ENCODE measurements at places on chromosomes 12 and 14. TPM values are rescaled to one million over a fixed set of nuclear protein-coding genes. Genes with fewer than 3 reads are reported as not detected.

Gene SLC8A3
- not detected for total RNA-seq

Gene INHBE
- 0.18 TPM for total RNA-seq

Gene GPRC5A
- total RNA-seq = 181 TPM

Gene NEUROD4
- not detected for total RNA-seq

Gene SYNE3
- total RNA-seq = 17.4 TPM

DNA sequence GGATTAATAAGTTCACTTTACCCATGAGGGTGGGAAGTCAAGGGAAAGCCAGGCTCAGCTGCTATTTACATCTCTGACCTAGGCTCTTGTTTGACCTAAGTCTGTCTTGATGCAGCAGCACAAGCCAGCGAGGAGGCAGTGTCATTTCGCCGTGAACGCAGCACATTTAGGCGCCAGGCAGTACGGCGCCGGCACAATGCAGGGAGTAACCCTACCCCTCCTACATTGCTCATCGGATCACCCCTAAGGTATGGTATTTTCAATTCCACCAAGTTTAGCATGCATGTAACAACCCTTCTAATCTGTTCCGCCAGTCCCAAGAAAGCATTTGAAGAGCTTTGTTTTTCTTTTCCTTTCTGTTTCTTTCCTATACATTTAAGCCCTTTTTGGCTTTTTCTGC is 81.2 kb downstream of the PCNX1 start:
- no peak overlapping the region for H3K27ac ChIP-seq
- no peak overlapping the region for H3K4me3 ChIP-seq
- H3K36me3 ChIP-seq = no peaks in the 10 kb centered on the region
- H3K27me3 ChIP-seq = no peaks in the 10 kb centered on the region
- H3K4me1 ChIP-seq = peaks cover 8% of the 10 kb centered on the region

DNA sequence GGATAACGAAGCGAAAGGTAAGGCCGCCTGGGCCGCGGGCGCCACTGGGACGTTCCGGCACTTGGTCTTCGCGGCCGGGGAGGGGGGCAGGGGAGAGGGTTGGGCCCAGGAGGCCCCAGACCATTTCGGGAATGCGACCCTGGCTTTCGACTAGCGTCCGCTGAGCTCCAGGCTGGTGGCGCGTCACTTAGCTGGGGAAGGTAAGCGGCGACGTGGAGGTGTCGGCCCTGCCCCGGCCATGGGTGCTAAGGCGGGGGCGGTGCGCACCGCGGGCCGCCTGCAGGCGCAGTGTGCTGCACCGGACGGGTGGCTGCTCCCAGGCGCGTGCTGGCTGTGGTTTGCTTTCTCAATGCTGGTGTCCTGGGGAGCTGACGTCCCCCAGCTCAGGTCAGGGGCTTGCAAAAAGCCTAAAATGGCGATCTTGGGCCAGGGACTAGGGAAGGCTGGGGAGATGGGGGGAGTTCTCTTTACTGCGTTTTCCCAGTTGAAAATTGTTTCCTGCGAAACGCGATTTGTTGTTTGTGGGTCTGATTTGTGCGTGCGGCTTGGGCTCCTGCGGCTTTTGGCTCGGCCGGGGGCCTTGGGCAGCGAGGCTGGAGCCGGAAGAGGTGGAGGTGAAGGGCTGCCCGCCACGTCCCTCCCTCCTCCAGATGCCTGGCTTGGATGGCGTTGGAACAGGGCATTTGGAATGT is 1.2 kb downstream of the HOXC10 start:
- H3K4me3 ChIP-seq = peak overlapping the region; percentile 74
- peaks cover 57% of the 10 kb centered on the region for H3K27me3 ChIP-seq
- no peak for DNase-seq
- H3K36me3 ChIP-seq = no peaks in the 10 kb centered on the region
- H3K4me1 ChIP-seq = peaks cover 16% of the 10 kb centered on the region

DNA sequence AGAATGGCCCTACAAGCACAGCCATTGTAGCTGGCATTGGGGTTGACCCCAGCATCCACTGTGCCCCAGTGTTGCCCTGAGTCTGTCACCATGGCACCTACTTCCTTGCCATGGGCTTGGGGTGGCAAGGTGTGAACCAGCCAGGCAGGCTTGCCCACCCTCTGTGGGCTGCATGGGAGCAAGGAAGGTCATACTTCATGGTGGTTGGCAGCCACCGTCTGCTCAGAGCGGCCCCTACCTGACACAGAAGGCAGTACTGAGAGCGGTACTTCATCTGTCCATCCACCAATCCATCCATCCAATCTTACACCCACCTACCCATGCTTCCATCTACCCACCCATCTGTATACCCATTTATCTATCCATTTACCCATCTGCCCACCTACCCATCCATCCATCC is 160.1 kb downstream of the KIF26A start:
- peaks cover 2% of the 10 kb centered on the region for H3K27me3 ChIP-seq
- no peaks in the 10 kb centered on the region for H3K4me1 ChIP-seq
- H3K4me3 ChIP-seq = no peak overlapping the region
- no peak overlapping the region for H3K27ac ChIP-seq

DNA sequence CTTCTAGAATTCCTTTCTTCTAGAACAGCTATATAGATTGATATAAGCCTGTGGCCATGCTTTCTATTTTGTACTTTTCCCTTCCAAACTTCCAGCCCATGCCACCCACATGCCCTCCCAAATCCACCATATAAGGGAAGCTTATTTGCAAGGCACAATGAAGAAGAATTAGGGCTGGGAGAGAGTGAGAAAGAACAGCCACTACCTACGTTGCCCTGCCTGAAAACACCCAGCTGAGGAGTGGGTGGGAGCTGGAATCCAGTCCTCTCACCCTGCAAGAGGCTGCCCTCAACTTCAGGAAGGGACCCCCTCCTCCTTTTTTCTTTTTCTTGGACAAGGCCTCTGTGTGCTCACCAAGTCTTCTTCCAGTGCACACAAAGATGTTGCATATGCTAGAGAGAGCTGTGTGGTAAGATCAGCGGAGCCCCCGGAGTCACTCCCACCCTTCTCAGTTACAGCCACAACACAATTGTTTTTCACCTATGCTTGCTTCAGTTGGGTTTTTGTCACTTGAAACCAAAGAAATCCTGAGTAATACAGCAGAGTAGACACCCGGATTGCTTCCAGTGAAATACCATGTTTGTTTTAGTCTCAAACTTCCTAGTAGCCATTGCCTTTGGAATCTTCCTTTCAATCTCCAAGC is 38.8 kb downstream of the CDKL1 start:
- no peak overlapping the region for H3K27ac ChIP-seq
- H3K36me3 ChIP-seq = peaks cover 15% of the 10 kb centered on the region
- no peaks in the 10 kb centered on the region for H3K27me3 ChIP-seq
- no peak for DNase-seq
- H3K4me1 ChIP-seq = peaks cover 7% of the 10 kb centered on the region
- no peak overlapping the region for H3K4me3 ChIP-seq

DNA sequence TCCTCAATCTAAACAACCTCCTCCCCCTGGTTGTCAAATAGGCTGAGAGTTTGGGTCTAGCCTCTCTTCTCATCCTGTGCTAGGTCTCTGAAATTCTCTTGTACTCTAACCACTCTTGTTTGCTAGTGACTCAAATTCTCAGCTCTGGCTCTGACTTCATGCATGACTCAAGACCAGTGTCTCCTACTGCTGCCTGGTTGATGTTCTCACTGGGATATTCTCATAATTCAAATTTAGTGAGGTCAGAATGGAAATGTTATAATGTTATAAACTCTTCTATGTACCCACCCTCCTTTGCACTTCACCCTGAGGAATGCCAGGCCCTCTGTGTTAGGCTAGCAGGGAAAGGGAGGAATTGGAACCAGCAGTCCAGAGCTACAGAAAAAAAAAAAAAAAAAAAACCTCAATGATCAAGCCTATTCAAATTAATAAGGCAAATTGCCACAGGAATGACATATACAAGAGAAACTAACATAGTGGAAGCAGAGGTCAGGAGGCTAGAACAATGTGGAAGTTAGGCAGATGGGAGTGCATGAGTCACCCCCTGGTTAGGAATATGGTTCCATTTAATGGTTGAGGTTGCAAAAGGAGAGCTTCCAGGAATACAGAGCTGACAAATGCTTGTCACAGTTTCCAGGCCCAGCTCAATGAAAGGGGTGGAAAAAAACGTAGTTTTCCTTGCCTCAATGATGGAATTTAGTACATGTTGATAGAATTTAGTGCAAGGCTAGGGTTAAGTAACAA is 459.5 kb downstream of the RMST start:
- H3K27ac ChIP-seq = no peak overlapping the region
- no peak overlapping the region for H3K4me3 ChIP-seq
- DNase-seq = no peak
- H3K27me3 ChIP-seq = no peaks in the 10 kb centered on the region

GRCh38 chr14:99234961-99235571 is 36.9 kb downstream of the BCL11B start:
- H3K27me3 ChIP-seq = no peaks in the 10 kb centered on the region
- peaks cover 13% of the 10 kb centered on the region for H3K36me3 ChIP-seq
- no peaks in the 10 kb centered on the region for H3K4me1 ChIP-seq
- no peak overlapping the region for H3K4me3 ChIP-seq
- H3K27ac ChIP-seq = no peak overlapping the region
- no peak for DNase-seq

DNA sequence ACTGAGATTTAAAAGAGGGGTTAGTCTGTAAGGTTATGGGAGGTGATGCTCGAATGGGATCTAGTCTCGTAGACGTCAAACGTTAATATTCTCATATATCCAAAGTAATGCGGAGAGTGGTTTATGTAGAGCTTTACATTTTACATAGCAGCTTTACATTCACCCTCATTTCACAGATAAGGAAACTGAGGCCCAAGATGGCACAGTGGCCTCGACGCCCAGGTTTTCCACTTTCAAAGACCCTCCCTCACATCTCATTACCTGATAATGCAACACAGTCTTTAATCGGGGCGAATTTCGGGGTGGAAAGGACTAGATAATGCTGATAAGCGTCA is 450 bp upstream of the TDG start:
- H3K36me3 ChIP-seq = peaks cover 27% of the 10 kb centered on the region
- H3K27ac ChIP-seq = peak overlapping the region; percentile 97
- no peak for DNase-seq
- peaks cover 2% of the 10 kb centered on the region for H3K27me3 ChIP-seq

DNA sequence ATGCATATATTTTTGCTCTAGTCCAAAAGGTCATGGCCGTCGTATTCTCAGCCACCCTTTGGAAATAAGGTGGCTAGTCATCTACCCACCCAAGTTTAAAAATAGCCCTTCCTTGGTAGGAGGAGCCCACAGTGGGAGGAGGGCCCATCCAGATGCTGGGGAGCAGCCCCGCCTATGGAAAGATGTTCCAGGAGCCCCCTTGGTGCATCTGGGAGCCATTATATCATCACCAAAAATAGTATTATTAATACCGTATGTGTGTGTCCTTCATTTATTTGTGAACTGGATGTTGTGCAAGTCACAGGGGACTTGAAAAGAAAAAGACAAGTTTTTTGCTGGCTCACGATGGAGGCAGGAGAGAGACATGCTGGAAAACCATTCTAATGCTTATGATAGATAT is 34.0 kb downstream of the EMP1 start:
- no peak for DNase-seq
- no peak overlapping the region for H3K4me3 ChIP-seq
- no peak overlapping the region for H3K27ac ChIP-seq
- peaks cover 44% of the 10 kb centered on the region for H3K4me1 ChIP-seq
- no peaks in the 10 kb centered on the region for H3K27me3 ChIP-seq

- H3K4me1 ChIP-seq = peaks cover 75% of the 10 kb centered on the region
- no peaks in the 10 kb centered on the region for H3K27me3 ChIP-seq
- peak overlapping the region; percentile 78 for H3K4me3 ChIP-seq
- H3K36me3 ChIP-seq = no peaks in the 10 kb centered on the region
- peak overlapping the region; percentile 99 for H3K27ac ChIP-seq
- peak; percentile 76 for DNase-seq
Observed at GRCh38 chr14:76918256-76918781, 92.1 kb downstream of the LRRC74A start.

DNA sequence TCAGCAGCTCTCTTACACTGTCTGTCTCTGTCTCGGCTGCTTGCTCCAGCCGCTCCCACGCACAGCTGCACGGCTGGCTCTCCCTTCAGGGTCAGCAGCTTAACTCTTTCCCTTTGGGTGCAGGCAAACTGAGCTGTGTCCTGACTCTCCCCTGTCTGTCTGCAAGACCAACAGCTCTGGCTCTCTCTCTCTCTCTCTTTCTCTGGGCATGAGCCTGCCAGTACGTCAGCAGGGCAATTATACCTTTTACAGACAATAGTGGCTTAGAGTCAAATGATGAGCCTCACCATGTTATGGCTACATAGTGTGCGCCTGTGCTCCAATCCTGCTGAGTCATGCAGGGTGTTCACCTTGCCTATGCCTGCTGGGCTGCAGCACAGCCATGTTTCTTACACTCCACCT is 120.5 kb upstream of the DDHD1 start:
- H3K27me3 ChIP-seq = peaks cover 2% of the 10 kb centered on the region
- no peak for DNase-seq
- H3K27ac ChIP-seq = no peak overlapping the region
- H3K36me3 ChIP-seq = no peaks in the 10 kb centered on the region
- peaks cover under 1% of the 10 kb centered on the region for H3K4me1 ChIP-seq

GRCh38 chr12:76696186-76696585 is 67.7 kb upstream of the ZDHHC17 start:
- H3K27me3 ChIP-seq = peaks cover 2% of the 10 kb centered on the region
- no peak overlapping the region for H3K27ac ChIP-seq
- no peaks in the 10 kb centered on the region for H3K36me3 ChIP-seq
- peaks cover 39% of the 10 kb centered on the region for H3K4me1 ChIP-seq
- no peak for DNase-seq

GRCh38 chr12:1204581-1205121 is 213.6 kb downstream of the ERC1 start:
- peaks cover 11% of the 10 kb centered on the region for H3K36me3 ChIP-seq
- DNase-seq = no peak
- H3K27me3 ChIP-seq = peaks cover 2% of the 10 kb centered on the region
- H3K4me1 ChIP-seq = peaks cover 35% of the 10 kb centered on the region
- H3K4me3 ChIP-seq = no peak overlapping the region
- H3K27ac ChIP-seq = no peak overlapping the region
